ENCODE measurements at places on chromosomes 13 and 19.

GRCh38 chr13:46580362-46580839 is 27.4 kb downstream of the LRCH1 start:
- DNase-seq, result no peak

DNA sequence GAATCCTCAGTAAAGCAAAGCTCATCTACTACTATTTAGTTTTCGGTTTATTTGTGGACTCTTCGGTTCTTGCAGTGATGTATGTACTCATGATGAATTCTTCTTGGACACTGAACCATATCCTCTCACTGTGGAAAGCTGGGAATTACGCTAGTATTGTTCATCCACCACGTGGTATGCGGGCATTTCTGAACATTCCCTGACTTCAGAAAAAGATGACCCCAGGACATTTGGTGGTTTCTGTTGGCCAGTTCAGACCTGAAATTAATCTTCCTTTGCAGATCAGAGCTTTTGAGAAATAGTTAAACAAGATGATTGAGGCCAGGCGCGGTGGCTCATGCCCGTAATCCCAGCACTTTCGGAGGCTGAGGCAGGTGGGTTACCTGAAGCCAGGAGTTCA is 25.3 kb upstream of the FBN3 start:
- no peak for DNase-seq

DNA sequence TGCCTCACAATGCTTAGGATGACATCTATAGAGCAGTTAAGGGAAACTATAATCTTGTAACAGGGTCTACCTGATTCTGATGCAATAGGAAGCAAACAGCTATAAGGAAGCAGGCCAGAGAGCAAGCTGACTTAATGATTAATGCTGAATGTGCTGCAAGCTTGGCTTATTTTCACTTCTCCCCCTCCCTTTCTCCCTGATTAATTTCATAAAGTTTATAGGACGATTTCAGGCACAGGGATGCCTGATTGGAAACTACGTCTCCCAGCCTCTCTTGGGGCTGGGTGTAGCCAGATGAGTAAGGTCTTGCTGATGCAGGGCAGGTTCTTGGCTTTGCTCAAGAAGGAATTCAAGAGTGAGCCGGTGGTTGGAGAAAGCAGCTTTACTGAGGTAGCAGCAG is 82.8 kb upstream of the MRI1 start:
- no peak for DNase-seq

GRCh38 chr19:31255174-31255799 is 93.9 kb downstream of the TSHZ3 start:
- no peak for DNase-seq

DNA sequence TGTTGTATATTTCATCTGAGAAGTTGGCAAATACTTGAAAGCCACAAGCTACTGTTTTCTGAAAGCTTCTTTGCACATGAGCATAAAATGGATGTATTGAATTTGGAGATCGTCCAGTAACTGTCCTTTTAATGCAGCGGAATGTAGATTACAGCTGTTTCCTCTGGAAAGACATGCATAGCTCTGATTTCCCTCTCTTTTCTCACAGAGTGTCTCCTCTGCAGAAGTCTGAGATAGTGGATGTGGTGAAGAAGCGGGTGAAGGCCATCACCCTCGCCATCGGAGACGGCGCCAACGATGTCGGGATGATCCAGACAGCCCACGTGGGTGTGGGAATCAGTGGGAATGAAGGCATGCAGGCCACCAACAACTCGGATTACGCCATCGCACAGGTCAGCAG is 283.0 kb downstream of the SHISA2 start:
- no peak for DNase-seq

DNA sequence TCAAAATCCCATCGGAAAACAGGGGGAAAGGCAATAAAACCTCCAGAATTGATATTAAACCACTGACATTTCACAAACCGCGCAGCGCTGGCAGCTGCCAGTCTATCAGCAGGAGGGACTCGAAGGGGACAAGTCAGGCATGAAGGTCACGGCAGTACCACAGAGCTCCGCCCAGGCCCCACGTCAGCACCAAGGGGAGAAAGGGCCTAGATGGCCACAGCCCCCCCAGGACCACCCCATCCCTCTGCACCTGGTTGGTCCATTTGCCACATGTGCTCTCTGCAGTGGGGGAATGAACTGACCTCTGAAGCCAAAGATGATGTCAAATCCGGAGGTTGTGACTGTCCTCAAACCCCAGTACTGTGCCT is 9.5 kb upstream of the VSTM2B start:
- no peak for DNase-seq

DNA sequence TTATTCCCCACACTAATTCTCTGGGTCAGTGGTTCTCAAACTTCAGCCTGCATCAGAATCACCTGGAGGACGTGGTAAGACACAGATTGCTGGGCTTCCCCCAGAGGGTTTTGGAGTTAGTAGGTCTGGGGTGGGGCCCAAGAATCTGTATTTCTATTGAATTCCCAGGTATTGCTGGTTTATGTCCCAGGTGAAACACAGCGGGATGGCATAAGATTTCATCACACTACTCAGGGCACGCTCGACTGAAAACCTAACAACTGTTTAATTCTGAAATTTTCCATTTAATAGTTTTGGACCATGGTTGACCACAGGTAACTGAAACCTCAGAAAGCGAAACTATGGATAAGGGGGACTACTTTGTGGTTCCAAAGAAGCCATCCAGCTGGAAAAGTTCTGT is 6.5 kb downstream of the MLNR start:
- DNase-seq, result no peak

- no peak for DNase-seq
These were observed 17.5 kb downstream of the CEACAM3 start for GRCh38 chr19:41813911-41814310.

GRCh38 chr13:27171244-27171826 is at the start of gene USP12:
TSS of gene USP12 (minus strand) at chr13:27171811. CDS start at chr13:27171639, 172 bp downstream.
- DNase-seq, result no peak

GRCh38 chr19:17805427-17805826 is 10.5 kb downstream of the B3GNT3 start:
- DNase-seq, result no peak

- no peak for DNase-seq
These were observed 1.9 kb downstream of the KLF12 start for GRCh38 chr13:74132152-74132775.

DNA sequence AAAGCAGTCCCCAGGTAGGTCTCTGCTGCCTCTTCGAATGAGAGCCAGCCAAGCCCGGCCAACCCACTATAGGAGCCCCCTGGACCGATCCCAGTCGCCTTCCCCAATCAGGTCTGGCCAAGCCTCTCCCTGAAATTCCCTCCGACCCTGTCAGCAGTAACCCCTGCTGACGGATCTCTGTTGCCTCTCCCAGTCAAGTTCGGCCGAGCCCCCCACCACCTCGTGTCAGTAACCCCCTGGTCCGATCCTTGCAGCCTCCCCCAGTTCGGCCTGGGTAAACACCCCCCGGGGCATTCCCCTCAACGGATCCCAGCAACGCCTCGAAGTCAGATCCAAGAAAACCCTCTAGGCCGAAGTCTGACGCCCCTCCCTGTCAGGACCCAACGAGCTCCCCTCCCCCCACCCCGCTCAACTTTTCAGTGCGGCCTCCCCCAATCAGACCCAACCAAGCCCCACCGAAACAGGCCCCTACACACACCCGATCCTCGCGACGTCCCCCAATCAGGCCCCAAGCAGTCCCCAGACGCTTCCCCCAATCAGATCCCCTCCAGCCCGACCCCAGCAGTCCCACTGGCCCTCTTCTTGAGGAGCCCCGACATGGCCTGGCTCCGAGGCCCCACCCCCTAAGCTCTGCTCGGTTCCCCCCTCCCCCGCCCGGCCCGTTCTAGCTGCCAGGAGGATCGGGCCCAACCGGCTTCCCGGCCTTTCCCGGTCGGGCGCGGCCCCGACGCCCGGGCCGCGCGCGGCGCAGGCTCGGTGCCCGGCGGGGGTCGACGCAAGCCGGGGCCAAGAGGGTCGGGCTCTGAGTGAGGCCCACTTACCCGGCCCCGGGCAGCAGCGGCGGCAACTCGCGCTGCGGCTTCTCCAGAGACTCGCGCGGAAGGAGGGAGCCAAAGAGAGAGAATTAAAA is 1.8 kb downstream of the TNPO2 start:
- peak; percentile 23 for DNase-seq

DNA sequence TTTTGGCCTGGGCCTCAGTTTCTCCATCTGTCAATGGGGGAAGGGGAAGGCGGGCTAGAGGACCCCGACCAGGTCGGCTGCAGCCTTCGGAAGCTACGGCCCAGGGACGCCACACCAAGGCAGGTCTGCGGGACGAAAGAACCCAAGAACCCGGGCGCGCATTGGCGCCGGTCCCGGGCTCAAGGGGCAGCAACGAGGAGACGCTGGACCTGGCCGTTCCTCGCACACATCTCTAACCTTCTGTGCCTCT is 739 bp upstream of the ILF3 start:
- no peak for DNase-seq

- no peak for DNase-seq
These were observed 54.5 kb upstream of the GPI start for GRCh38 chr19:34310494-34310981.

GRCh38 chr19:1122972-1123363 is 19.2 kb downstream of the GPX4 start:
- DNase-seq, result no peak

GRCh38 chr13:107838588-107839161 is 376.7 kb downstream of the LIG4 start:
- DNase-seq, result no peak

- no peak for DNase-seq
These were observed 2.7 kb downstream of the PSMD8 start for GRCh38 chr19:38377052-38377451.

- no peak for DNase-seq
These were observed 17.4 kb downstream of the PIP5K1C start for GRCh38 chr19:3682741-3683404.

GRCh38 chr13:43835701-43836100 is 43.8 kb downstream of the CCDC122 start:
- DNase-seq, result no peak

- no peak for DNase-seq
These were observed 34.3 kb upstream of the TNFSF11 start for GRCh38 chr13:42539670-42540069.
